A549 (cell line): ENCODE measurements at places on chromosomes 12 and 14. TPM values are rescaled to one million over a fixed set of nuclear protein-coding genes. Genes with fewer than 3 reads are reported as not detected.
A peak's percentile ranks its signal among the peaks of the same experiment; 100 is the strongest.

GRCh38 chr14:28373721-28374120, 392.9 kb upstream of the FOXG1 start:
- no peak for DNase-seq

DNA sequence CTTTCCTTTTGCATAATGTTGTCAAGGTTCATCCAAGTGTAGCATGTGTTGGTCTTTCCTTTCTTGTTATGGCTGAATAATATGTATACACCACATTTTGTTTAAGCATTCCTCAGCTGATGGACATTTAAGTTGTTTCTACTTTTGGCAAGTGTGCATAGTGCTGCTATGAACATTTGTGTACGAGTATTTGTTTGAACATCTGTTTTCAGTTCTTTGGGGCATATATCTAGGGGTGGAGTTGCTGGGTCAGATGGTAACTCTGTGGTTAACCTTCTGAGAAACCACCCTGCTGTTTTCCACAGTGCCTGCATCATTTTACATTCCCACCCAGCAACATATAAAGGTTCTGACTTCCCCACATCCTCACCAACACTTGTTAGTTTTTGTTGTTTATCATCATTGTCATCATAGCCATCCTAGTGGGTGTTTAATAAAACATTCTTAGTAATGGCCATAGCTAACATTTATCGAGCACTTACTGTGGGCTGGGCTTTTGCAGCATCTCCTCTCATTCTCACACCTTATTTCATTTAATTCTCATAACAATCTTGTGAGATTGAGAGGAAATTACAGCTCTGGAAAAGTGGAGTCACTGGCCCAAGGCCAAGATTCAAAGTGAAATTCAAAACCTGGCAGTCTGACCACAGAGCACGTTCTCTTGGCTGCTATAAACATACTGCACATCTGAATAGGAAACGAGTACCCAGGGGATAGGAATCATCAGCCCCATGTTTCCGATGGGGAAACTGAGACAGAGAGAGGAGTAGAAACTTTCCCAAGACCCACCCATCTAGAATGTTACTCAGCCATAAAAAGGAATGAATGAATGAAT, 193.6 kb downstream of the KSR2 start:
- no peak for DNase-seq

- DNase-seq = peak; percentile 20
These were observed 126.1 kb downstream of the SLC38A6 start for GRCh38 chr14:61106959-61107641.

Gene C12orf75
- polyA plus RNA-seq = 202 to 224 TPM (median 210 TPM) in 3 replicates

Gene ABCB9
- polyA plus RNA-seq = 4.8 to 5.8 TPM (median 5.0 TPM) in 3 replicates

DNA sequence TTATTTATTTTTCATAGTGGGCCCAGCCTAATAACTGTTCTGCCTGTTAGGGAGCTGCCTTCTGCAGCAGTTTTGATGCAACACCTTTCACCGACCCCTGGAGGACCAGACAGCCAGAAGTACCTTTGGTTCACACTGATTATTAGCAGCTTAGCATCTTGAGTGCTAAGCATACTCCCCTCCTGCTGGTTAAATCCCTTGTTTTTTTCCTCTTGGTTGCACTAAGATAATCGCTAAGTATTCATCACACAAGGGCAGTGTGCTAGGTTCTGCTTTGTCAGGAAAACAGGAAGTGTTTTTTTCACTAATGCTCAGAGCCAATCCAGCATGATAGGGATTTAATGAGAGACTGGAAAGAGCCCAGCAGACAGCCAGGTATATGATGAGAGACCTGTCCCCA, 437.0 kb downstream of the FUT8 start:
- DNase-seq = no peak

Gene FGD6
- 15.5 to 17.6 TPM (median 16.5 TPM) in 3 replicates for polyA plus RNA-seq

Gene ADGRD1
- 0.29 to 0.91 TPM (median 0.36 TPM) in 3 replicates for polyA plus RNA-seq

Gene NUAK1
- polyA plus RNA-seq = 18.1 to 23.5 TPM (median 20.8 TPM) in 3 replicates

Gene BHLHE41
- polyA plus RNA-seq = 0.52 to 1.1 TPM (median 0.81 TPM) in 3 replicates

GRCh38 chr14:30002859-30003258, 75.2 kb upstream of the PRKD1 start:
- no peak for DNase-seq

Gene CELA1
- polyA plus RNA-seq = not detected in 3 replicates

Gene MANSC1
- 3.7 to 4.4 TPM (median 3.8 TPM) in 3 replicates for polyA plus RNA-seq

DNA sequence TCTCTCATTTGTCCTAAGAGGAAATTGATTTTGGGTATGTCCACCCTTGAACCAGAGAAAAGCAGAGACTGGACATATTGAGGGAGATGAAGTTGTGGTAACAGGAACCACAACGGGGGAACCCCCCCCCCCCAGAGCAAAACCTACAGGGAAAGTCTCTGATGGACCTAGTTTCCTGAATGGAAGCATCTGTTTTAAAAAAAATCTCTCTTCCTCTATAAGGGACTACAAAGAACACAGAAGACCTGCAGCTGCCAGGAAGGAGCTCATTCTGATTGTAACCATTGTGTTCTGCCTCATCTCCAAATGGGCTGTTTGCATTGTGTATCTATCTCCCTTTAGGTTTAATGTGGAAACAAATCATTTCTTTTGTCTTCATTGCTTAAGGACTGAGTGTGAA, 13.4 kb downstream of the C1S start:
- no peak for DNase-seq

DNA sequence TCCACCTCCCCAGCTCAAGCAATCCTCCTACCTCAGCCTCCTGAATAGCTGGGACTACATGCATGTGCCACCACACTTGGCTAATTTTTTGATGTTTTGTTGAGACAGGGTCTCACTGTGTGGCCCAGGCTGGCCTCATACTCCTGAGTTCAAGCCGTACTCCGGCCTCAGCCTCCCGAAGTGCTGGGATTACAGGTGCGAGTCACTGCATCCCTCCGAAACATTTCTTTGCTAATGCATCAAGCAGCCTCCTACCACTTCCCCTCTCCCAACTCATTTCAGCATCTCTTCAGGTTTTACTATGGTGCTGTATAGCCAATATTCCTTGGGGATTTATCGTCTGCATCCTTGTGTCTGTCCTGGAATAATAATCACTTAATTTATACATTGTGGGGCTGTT, 2.3 kb upstream of the SLC22A17 start:
- no peak for DNase-seq

DNA sequence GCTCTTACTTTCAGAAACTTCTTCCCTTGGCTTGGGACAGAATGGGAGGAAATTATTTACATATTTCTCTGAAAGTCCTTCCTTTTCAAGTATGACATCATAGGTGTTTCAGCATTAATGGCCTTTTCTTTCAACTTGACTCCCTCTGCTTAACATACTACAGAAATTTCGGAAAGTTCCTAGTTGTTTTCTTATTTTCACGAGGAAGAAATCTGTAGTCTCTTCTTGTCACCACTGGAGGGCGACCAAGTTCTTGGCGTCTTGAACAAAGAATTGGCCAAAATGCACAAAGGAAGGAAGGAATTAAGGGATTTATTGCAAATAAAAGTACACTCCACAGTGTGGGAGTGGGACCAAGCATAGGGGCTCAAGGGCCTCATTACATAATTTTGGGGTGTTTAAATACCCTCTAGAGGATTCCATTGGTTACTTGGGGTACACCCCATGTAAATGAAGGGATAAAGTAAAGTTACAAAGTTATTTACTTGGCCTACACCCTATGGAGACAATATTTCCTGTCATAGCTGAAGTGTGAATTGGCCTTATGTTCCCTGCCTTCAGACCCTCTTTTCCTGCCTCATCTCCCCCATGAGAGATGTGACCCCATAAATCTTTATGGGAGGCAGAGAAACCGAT, 70.4 kb downstream of the RPL10L start:
- no peak for DNase-seq

DNA sequence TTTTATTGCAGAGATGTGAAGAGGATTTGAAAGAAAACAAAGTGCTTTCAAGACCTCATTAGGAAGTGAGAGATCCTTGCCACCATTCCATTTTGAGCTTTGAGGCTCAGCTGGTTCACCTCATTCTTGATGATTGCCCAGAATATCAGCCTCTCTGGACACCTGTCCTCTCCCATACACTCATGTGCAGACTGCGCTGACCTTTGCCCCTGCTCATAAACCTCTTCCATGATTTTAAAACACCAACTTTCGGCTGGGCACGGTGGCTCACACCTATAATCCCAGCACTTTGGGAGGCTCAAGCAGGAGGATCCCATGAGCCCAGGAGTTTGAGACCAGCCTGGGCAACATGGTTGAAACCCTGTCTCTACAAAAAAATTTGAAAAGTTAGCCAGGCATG, 8.9 kb downstream of the COX14 start:
- no peak for DNase-seq

DNA sequence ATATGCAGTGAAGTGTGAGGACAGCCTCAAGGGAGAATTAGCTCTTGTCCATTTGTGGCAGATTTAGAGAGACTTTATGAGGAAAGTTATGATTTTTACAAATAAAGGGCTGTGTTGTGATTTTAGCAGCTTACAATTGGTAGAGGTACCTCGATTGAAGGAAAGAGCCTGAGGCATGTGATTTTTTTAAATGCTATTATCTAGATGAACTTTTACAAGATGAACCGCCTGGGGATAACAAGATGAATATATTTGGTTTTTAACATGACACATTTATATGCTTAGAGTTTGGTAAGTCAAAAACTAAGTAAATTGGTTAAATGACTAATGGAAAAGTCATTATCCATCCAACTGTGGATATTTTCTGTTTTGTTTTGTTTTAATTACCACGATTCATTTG, 52.6 kb downstream of the AEBP2 start:
- DNase-seq = no peak

DNA sequence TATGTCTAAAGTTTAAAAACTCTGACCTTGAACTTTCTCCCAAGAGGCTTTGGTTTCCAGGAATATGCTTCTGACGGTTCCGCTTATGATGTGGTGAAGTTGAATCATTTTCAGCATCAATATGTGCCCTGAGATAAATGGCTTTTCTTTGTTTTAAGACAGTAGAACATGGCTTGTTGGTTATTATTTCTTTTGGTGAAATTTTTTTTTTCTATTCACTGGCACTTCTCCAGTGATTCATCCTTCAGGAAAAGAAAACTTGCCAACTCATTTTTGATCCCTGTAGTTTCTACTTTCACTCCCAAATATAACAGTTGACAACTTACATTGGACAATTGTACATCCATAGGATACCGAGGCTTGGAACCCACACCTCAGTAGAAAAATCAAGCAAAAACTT, 1301.2 kb upstream of the FLRT2 start:
- no peak for DNase-seq

GRCh38 chr14:49900973-49901372, 8.1 kb downstream of the ARF6 start:
- DNase-seq = no peak

Gene PLEKHD1
- polyA plus RNA-seq = 0.03 to 0.05 TPM (median 0.04 TPM) in 3 replicates

GRCh38 chr14:68684466-68685418, 108.1 kb downstream of the ZFP36L1 start:
- no peak for DNase-seq

GRCh38 chr14:75880512-75880911, 101.3 kb downstream of the TGFB3 start:
- no peak for DNase-seq

DNA sequence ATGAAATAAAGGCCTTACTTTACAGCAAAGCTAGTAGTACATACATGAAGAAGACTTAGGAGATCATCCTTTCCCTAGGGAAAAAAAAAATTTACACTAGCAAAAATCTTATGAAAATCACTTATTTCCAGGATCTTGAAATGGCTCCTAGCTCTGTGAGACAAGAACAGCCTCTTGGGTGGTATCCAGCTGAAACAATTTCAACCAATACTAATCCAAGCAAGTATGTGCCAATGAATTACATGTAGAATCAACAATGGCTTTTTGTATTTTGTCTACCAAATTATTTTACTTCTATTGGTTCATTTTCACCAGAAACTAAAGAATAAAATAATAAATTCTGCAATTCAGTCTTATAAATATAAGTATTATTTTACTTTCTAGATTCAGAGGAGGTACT, 2.7 kb upstream of the SLCO1A2 start:
- DNase-seq = no peak

DNA sequence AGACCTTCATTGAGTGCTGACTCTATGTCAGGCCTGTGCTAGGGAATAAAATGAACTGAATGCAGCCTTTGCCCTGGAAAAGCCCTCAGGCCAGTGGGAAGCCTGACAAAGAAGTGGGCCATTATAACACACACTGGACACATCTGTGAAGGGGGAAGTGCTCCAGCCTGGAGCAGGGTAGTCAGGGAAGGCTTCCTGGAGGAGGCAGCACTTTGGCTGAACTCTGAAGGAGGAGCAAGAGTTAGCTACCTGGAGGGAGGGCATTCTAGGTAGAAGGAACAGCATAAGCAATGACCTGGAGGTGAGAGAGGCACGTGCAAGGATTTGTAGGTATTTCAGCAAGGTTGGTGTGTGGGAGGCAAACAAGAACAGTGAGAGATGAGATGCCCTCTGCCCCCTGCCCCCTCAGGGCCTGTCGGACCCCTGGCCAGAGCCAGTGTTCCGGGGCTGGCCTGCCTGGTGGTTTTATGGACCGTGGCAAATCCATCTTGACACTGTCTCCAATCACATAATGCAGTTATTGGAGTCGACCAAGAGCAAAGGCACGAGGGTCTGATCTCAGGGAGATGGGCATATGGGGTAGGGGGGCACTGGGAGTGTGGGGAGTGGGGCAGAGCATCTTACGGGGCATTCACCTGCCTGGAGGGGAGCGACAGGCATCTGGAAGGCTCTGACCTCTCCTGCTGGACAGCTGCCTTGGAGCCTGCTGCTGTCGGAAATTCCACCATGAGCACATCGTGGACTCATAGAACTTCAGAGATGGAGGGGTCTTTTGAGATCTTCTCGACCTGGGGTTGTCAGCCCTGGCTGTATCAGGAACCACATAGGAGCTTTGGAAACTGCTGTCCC, 2.7 kb upstream of the FAM222A start:
- peak; percentile 48 for DNase-seq

DNA sequence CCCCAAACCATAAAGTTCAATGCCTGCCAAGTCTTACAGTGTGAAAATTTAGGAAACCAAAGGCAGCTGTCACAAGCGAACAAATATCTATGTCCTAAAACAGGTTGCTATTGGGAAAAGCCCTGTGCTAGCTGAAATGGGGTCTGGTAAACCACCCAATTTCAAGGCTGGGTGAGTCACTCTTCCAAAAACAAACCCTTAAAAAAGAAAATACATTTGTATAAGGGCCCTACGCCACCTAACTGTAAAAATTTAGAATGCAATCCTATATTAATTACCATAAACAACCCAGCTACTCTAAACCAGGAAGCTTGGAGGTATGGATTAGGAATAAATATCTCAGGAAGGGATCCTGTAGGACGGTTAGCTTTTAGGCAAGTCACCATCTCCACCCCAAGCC, 32.1 kb downstream of the PRMT8 start:
- DNase-seq = no peak

GRCh38 chr12:68438601-68439000, 106.4 kb upstream of the MDM1 start:
- DNase-seq = no peak

Gene GTF2A1
- polyA plus RNA-seq = 12.5 to 15.0 TPM (median 13.3 TPM) in 3 replicates
